ENCODE measurements at places on chromosomes 4 and X. TPM values are rescaled to one million over a fixed set of nuclear protein-coding genes. Genes with fewer than 3 reads are reported as not detected.

GRCh38 chr4:48017108-48017571, 568 bp downstream of the NIPAL1 start:
- DNase-seq = peak; percentile 37

The TAB3 gene
- total RNA-seq = 28.5 TPM

DNA sequence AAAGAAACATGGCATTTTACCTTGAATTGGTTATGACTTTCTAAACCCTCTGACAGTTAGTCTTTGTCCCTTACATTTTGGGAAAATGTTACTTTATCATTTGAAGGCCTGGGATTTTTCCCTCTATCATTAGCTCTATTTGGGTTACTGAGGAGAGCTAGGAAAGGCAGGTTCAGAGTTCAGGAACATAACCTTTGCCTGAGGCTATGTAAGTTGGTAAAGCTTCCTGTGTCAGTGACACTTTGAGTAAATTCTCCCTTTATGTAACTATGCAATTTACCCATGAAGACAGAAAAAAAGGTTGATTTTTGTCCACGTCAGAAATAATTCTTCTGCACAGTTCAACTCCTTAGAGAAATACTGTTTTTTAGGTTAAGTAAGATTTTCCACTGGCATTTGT, 171.8 kb upstream of the NRK start:
- no peak for DNase-seq

The TEX13B gene
- not detected for total RNA-seq

- no peak for DNase-seq
Measured at GRCh38 chr4:3514806-3515501, 17.3 kb downstream of the LRPAP1 start.

GRCh38 chrX:124269881-124270280, 62.6 kb upstream of the TEX13D start:
- DNase-seq = no peak

DNA sequence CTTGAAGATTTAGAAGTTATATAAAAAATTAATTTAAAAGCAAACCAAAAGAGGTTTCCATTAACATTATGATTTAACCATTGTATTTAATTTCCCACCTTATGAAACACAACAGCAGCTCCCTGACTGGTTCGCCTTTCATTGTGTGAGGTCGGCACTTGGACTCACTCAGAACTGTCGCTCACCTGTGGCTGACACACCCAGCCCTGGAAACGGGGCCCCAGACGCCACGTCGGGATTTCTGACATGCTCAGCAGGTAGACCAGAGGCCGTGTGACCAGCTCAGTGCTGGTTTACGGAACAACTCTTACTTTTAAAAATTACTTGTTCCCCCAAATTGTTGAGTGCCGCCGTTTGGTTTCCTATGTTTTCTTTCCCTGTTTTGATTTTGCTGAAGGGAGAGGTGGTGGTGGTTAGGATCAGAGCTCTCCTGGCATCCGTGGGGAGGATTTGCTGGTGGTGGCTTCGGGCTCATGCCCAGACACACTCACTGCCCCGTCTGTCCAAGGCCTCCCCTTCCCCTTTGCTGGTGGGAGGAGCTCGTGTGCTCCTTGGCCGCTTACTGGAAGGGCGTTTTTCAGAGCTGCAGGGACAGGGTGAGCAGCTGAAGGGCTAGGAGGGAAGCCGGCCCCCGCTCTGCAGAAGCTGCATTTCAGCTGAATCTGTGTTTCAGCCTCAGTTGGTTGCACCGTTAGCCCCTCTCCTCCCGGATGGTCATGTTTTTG, 59.2 kb downstream of the CPLX1 start:
- no peak for DNase-seq

The PPEF2 gene
- not detected for total RNA-seq

All from omental fat pad (tissue), 4 donors.